ENCODE measurements at places on chromosomes 13 and 19.

GRCh38 chr19:13033244-13033643, 38.0 kb downstream of the NFIX start:
- peak; percentile 8 for DNase-seq

- no peak for DNase-seq
Observed at GRCh38 chr13:25046274-25046984, 49.5 kb upstream of the PABPC3 start.

- DNase-seq, result peak; percentile 36
Observed at GRCh38 chr13:48979892-48980291, 4.2 kb downstream of the FNDC3A start.

DNA sequence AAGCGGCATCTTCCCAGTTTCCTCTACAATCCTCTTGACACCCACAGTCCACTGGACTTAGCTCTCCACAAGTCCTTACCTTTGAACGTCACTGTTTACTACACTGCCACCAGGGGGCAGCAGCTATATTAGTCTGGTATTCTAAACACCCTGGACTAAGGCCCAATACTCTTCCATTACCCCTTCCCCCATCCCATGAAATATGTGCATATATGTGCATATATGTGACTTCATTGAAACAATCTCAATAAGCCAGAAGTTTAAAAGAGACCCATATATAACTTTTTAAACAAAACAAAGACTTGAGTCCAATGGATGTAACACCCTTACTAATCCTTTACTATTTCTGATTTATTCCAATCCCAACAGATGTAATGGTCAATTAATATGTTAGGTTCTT, 15.5 kb downstream of the GGACT start:
- peak; percentile 77 for DNase-seq

DNA sequence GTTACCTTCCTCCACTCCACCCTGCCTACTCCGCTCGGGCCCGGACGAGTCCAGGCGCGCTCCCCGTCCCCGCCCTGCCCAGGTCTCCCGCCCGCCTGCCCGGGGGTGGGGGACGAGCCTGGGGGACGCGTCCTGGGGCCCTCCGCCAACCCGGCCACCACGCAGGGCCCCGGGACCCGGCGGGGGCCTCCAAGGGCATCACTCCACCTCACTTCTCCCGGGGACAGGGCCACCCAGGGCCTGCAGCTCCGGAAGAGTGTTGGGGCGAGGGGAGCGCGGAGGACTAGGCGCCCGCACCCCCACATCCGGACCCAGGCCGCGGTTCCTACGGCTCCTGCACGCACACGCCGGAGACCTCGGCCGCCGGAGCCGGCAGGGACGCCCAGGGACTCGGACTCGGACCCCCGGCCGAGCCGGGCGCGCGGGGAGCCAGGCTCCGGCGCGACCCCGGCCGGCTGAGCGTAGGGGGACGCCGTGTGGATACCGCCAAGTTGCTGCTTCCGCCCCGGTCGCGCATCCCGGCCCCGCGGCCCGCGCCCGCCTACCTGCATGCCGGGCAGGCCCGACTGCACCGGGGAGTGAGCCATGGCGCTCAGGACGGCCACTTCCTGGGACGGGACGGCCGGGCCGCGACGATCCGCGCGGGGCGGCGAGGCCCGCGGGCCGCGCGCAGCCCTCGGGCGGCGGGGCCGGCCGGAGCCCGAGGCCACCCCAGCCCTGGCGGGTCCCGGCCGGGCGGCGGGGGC, 534 bp downstream of the STK24 start:
- peak; percentile 38 for DNase-seq

DNA sequence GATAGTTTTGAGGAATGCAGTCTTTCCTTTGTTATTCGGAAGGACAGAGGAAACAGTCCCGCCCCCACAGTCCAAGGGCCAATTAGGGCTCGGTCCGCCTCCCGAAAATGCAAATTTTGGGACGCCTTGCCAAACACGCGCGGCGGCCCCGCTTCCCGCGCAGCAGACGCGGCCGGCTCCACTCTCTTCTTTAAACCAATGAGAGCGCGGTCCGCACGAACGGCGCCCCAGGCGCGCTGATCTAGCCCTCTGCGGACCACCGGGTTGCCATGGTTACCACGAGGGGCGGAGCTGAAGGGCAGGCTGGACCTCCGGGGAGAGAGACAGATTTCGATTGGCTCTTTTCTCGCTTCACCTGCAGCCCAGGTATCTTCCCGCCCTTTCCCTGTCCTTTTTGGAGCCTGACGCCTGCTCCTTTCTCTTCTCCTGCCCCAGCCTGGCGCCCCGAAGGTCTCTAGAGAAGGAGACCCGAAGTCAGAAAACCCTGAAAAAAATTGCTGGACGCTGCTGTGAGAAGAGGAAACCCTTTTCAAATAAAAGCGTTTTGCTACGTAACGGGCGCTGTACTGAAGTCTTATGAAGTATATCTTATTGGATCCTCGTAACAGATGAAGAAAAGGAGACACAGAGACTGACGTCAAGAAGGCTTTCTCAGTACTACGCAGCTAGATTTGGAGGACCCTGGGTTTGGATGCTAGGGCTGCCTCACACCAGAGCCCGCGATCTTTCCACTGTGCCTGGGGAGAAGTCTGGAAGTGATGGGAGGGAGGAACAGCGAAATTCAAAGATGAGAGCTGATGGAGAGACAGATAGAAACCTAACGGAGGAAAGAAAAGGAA, 2.0 kb downstream of the PTH2 start:
- DNase-seq, result no peak

GRCh38 chr19:16324384-16325160, at the start of gene KLF2:
Gene KLF2 (plus strand): TSS chr19:16324826. CDS start chr19:16324924, 98 bp downstream.
- DNase-seq, result peak; percentile 30

DNA sequence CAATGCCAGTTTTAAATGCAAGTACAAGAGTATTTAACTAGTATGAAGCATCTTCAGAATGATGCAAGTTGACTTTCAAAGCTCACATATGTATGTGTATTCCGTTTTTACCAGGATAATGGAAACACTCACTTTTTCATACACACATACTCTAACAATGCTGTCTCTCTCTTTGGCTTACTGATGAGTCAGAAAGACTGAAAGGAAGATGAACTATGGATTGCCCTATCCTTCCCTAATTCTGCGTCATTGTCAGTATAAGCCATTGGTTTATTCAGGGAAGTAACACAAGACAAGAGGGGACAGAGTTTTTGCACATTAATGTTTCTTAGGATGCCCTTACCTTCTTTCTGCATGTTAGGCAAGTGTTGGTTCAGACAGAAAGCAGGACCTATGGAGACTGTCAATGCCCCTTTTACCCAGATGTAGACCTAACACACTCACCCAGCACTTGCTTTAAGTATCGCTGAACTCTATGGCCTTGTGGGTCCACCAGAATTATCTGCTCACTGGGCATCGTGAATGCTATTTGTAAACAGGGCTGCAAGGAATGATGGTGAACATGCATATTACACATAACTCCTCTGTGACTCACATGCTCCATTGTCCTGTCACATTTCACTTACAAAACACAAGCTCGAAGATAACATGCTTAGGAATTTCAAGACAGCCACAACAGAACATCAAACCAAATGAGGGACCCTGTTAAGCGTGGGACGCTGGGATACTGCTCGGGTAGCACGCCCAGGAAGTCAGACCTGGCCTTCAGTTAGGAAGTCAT, 10.0 kb upstream of the OXGR1 start:
- DNase-seq, result no peak

DNA sequence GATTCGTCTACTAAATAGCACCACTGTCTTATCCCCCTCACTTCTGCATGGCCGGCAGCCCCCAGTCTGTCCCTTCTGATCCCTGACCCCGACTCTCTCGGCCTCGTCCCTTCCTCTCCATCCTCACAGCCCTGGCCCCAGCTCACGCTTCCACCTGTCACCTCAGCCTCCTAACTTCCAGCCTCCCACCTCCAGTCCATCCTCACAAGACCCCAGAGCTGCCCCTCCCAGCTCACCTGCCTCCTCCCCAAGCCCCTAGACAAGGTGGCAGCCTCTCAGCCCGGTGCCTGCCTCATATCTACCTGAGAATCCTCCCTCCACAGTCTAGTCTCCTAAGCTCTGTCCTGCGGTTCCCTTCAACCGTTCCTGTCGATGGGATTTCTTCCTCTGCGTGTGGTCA, 10.0 kb downstream of the KCNC3 start:
- no peak for DNase-seq

DNA sequence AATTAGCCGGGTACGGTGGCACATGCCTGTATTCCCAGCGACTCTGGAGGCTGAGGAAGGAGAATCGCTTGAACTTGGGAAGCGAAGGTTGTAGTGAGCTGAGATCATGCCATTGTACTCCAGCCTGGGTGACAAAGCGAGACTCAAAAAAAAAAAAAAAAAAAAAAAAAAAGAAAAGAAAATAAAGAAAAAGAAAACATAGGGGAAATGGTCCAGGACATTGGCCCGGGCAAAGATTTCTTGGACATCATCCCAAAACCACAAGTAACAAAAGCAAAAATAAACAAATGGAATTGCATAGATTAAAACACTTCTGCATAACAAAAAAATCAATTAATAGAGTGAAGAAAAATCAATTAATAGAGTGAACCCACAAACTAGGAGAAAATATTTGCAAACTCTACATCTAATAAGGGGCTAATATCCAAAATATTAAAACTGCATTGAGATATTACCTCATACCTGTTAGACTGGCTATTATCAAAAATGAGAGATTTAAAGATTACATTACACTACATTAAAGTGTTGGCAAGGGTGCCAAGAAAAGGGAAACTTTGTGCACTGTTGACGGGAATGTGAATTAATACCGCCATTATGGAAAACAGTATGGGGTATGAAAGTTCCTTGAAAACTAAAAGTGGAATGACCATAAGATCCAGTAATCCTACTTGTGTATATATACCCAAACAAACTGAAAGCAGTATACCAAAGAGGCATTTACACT, 18.5 kb upstream of the ABCC4 start:
- DNase-seq, result no peak

DNA sequence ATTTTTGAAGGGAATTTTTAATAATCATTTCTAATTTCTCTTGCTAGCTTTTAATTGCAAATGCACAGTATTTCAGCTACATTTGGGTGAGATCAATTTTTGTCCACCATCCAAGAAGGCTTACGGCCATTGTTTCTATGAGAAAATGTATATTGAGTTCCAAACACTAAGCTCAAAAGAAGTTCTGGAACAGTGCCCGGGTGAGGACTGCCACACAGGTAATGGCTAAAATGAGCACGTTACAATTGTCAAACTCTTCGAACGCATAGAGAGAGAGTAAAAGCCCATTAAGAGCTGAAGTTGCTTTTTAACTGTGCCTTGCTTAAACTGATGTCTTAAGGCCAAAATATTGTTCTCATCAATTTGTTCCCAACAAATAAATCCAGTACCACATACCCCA, 755.0 kb downstream of the DIAPH3 start:
- DNase-seq, result no peak

DNA sequence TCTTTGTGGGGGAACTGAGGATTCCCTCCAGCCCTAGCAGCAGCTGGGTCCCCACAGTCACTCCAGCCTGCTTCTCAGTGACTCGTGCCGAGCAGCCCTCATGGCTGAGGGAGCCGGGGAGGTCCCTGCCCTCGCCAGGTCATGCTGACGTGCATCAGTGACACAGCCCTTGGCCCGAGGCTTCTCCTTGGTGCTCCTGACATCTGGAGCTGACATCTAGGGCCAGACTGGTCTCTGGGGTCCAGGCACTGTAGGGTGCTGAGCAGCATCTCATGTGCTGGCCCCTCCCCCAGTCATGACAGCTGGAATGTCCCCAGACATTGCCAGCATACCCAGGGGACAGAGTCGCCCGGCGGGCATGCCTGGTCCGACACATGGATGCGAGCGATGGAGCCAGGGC, 14.4 kb downstream of the COMP start:
- DNase-seq, result no peak

GRCh38 chr13:43483930-43484329, 302.8 kb downstream of the ENOX1 start:
- no peak for DNase-seq

- peak; percentile 99 for DNase-seq
Observed at GRCh38 chr13:31982540-31982939, 49.0 kb upstream of the FRY start.

DNA sequence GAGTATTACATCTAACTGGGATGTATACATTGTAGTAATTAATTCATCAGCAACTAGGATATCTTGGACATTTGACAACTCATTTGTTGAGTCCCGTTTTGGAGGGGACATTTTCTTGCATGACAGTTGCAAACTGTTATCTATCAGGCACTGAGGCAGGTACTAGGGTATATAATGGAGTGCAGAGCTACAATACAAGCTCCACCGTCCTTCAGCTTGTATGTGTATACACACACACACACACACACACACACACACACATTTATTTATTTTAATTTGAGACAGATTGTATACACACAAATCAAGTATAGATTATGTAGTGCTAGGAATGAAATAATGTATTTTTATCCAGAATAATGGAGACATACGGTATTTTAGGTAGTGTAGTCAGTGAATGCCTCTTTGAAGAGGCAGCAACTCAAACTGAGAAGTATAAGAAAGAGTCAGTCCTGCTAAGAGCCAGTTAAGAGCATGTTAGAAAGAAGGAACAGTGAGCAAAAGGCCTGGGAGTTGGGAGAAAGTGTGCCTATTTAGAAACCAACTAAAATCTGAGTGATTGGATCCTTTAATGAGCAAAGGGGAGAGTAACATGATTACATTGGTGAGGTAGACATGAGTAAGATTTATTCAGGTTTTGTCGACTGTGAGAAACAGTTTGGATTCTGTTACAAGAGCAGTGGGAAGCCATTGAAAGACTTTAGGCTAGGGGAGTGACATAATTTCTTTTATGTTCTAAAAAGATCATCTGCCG, 74.5 kb downstream of the NBEA start:
- no peak for DNase-seq

DNA sequence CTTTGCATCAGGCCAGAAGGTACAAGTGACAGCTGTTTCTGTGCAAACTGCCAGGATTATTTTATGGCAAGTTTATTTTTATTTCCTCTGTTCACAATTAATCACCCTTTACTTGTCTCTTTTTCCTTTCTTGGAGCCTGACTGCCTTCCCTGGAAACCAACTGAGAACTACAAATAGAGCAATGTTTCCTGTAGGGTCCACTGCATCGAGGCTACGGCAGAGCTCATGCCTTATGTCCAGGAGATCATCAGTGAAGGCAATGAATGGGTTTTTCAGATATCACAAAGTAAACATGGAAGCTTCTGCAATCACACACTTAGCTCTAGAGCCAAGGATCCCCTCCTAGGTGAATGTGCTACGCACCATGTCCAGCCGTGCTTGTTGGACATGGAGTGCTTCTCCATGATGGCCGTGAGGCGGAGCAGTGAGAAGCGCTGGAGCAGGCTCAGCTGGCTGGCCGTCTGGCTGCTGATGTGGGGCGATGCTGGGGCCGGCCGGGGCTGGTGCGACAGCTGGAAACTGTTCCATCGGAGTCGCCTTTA, 110.9 kb downstream of the KL start:
- DNase-seq, result no peak

DNA sequence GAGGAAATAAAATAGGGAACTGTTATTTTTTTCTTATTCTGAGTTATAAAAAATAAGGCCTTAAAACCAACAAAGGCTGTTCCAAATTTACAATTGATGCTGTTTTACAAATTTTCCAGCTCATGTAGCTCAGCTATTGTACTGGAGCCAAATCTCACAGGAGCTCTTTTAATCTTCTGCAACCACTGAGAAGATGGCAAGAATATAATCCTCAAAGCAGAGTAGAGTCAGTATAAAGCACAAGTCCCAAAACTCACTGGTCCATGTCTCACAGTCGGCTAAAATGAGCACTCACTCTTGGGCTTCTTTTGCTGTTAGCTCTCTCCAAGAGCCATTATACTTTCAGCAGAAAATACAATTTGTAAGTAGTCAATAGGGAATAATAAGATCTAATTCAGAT, 1074.4 kb upstream of the PRR20A start:
- DNase-seq, result no peak

GRCh38 chr19:46429999-46430398, 1.3 kb upstream of the PNMA8C start:
- DNase-seq, result no peak
